ENCODE measurements at places on chromosomes 12 and 14.

- no peak for DNase-seq
These were observed 1.3 kb downstream of the TMEM233 start for GRCh38 chr12:119594772-119595445.

DNA sequence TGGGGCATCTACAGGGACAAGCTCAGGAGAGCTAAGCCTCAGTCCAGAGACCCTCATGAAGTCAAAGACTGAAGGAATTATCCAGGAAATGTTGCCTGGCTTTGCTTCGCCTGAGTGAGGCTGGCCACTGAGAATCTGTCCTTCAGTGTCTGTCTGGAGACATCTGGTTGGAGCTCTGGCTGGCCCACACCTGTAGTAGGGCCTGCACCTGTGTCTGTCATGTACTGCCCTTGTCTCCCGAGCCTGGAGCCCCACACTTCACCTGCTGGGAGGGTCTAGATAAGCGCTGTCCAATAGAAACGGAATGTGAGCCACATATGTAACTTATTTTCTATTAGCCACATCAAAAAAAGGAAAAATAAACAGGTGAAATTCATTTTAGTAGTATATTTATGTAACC, 9.9 kb upstream of the HDAC7 start:
- DNase-seq = no peak

DNA sequence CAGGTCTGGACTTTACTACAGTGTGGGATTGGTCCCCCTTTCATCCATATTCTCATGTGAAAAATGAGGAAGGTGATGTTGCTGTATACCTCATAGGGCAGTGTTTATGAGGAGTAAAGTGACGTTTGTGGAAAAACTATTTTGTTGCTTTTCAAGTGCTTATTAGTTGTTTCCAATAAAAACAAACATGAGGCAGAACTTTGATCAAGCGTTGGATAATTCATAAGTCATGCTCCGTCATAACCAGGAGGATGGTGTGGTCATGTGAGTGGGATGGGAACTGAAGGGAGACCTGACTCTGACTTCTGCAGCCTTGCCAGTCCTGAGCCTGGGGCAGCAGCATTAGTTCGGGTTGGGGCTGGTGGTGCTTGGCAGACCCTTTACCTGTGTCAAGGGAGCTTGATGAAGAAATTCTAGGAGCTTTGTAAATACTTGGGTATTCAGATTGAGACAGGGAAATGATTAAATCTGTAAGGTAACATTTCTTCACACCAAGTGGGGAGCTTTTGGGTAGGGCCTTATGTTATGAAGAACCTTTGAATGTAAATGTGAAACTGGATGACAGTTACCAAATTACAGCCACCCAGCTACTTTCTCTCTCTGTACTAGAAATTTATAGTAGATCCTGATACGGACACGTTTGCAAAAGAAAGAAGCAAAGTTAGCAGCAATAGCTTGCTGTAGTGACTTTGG, 462.4 kb upstream of the RGS6 start:
- DNase-seq = no peak

DNA sequence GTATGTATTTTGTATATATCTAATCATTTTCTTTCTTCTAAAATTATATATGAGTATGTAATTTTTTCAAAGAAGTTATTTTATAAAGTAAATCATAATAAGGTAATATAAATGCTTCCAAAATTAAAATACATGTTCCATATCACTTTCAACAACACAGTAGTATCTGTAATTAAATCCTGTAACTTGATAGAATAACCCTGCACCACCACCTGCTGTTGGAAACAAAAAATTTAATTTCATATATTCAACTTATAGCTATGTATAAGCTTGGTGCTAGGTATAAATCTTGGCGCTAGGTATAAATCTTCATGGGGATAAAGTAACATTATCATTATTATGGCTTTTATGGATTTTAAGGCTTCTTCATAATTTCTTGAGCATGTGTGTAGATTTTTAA, 149.7 kb upstream of the DCN start:
- no peak for DNase-seq

- no peak for DNase-seq
These were observed 10.4 kb upstream of the ITPK1 start for GRCh38 chr14:93126111-93126510.

- no peak for DNase-seq
These were observed 36.6 kb upstream of the LTBP2 start for GRCh38 chr14:74648601-74649000.

DNA sequence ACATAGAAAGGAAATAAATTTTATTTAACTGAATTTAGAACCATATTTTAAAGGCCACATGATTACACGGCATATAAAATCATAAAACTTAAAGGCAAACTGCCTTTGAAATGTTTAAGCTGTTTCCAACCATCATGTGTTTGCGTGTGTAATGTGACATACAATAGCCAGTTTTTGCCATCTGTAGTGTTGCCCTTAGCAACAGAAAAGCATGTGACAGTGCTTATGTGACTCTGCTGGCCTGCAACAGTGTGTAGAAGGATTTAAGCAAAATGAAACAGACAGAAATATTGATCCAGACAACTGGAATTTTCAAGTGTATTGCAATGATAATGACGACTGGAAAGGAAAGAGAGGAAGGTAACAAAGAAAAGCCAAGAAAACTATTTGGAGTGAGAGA, 49.5 kb downstream of the TSPAN19 start:
- no peak for DNase-seq

DNA sequence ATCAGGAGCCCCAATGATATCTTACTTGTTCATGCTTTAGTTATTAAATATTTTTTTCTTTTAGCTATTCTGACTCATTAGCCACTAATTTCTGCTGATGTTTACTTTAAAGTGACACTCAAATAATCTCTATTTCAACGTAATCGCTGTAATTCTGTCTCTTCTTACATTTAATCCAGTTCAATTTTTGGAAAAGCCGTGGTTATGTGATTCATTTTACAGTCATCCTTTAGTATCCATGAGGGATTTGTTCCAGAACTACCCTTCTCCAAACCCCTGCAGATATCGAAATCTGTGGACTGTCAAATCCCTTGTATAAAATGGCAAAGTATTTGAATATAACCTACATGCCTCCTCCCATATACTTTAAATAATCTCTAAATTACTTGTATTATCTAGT, 1103.4 kb downstream of the LRFN5 start:
- no peak for DNase-seq
